ENCODE measurements at places on chromosomes 2 and 18.

DNA sequence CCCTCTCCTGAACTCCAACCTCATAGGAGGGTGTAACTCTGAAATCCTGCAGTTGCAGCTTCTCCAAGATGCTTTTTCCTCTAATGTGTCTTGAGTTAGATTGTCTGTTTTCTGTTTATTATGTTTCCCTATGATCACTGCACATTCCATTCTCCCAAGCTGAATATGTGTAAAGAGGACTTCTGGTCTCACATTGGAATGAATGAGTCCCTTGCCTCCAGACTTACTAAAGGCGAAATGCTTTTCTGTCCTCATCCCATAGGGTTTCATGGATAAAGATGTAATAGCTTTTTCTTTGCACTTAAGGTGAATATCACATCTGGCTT lies 35.5 kb upstream of the CYP27A1 start:
- DNase-seq = no peak

DNA sequence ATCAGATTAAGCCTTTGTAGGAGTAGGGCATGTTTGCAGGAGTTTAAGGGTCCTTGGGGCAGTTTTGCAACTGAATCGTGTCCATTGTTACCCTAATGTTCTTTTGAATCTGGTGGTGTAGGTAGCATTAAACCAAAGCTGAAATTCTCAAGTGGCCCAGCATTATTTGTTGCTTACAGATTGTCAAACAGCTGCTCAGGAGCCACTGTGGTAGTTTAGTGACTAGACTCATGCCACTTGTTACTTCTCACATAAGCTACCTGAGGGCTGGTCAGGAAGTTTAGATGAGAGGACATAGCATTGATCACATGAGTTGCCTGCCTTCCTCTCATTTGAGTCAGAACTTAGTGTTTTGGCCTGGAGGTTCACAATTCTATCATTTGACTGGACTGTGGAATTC lies 157.6 kb downstream of the HAUS1 start:
- DNase-seq = no peak

DNA sequence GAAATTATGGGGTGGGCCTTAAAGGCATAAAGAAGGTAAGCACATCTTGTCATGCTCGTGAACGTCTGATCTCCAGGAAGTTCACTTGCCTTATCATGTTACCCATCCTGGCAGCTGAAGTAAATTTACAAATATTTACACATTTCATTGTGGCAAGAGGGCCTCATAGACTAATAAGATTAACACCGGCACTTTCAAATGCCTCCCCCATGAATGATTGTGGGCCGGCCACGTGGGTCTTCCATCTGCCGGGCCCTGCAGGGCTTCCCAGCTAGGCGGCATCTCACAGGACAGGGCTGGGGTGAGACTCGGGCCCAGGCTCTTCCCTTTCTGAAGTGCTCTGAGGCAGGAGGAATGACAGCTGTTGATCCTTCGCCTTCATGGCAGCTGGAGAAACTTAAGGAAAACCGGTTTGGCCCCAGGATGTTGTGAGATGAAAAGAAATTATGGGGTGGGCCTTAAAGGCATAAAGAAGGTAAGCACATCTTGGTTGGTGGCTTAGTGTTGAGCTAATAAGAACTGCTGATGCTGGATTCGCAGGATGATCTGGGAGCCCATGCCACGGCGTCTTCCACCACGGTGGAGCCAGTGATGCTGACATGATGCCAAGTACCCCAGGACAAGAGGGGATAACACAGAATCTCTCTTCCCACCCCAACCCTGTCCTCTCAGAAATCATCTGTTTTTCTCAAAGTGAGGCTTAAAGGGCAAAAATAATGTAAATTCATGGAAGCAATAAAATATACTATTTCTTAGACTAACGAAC lies 176.3 kb downstream of the SEPTIN10 start:
- no peak for DNase-seq

GRCh38 chr2:173896755-173897154 lies 68.4 kb downstream of the SP3 start:
- no peak for DNase-seq

- no peak for DNase-seq
These were observed 36.6 kb upstream of the LNPK start for GRCh38 chr2:176038694-176039093.

GRCh38 chr2:7280790-7281189 lies 363.6 kb downstream of the RNF144A start:
- no peak for DNase-seq

DNA sequence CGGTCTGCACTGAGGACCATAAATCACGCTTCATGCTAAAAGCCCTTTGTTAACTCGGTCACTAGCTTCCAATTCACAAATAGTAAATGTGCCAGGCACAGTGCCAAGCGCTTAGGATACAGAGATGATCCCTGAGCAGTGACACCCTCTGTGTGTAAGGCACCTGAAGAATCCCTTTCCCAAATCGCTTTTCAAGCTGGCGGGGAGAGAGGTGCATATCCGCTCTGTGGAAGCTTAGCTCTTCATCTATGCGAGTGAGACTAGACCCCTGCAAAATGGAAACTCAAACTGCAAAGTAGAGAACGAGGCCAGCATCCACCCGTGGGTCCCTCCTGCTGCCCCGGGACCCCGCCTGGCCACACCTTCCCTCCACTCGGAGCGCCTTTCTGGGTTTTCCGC lies 2.4 kb downstream of the PIEZO2 start:
- no peak for DNase-seq

DNA sequence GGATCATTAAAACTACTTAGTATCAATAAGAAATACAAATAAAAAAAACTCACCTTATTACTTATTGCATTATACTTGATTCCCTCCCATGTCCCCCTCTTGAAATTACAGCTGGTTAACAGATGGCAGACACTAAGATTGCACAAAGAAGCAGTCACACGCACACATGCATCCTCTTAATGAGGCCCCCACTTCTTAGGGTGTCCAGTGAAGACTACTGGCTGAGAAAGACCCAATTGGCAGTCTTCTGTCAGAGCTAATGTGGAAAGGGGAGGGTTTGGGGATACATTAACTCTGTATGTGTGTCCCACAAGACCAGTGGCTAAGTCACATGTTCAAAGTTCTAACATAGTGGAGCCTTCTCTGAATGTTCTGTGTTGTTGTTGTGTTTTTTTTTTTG lies 210.7 kb downstream of the MTX2 start:
- no peak for DNase-seq
